ENCODE measurements at places on chromosomes 13 and 19.
A peak's percentile ranks its signal among the peaks of the same experiment; 100 is the strongest.

- DNase-seq: no peak
Observed at GRCh38 chr19:52741951-52742485, 7.2 kb upstream of the ZNF611 start.

DNA sequence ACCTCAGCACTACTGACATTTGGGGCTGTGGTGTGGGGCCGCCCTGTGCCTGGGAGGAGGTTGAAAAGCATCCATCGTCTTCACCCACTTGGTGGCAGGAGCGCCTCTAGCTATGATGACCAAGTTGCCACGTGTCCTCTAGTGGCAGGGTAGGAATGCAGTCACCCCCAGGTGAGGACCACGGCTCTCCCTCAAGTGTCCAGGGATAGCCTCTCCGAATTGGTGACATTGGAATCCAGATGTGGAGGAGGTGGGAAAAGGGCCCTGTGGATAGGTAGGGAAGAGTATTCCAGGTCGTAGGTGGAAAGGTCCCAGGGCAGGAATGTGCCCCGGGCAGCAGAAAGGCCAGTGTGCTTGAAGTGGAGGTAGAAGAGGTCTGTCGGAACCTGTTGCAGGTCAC is 37.6 kb downstream of the ARHGEF18 start:
- DNase-seq: no peak

DNA sequence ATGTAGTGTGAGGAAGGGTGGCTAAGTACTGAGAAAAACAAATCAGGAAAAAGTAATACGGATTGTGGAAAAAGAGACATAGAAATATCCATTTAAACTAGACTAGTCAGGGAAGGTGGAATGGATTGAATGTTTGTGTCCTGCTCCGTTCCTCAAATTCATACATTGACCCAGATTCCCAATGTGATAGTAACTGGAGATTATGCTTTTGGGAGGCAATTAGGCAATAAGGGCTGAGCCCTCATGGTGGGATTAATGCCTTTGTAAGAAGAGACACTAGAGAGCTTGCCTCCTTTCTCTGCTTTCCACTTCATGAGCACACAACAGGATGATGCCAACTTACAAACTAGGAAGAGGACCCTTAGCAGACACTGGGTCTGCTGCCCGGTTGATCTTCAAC is 765.2 kb upstream of the GPC6 start:
- no peak for DNase-seq

GRCh38 chr13:79686441-79686840 is 205.5 kb downstream of the NDFIP2 start:
- no peak for DNase-seq

GRCh38 chr13:40352380-40352778 is 314.1 kb downstream of the FOXO1 start:
- no peak for DNase-seq

GRCh38 chr13:22903301-22903700 is 277.5 kb upstream of the SGCG start:
- DNase-seq: no peak

- peak; percentile 12 for DNase-seq
Observed at GRCh38 chr13:97367016-97367822, 66.8 kb upstream of the RAP2A start.

DNA sequence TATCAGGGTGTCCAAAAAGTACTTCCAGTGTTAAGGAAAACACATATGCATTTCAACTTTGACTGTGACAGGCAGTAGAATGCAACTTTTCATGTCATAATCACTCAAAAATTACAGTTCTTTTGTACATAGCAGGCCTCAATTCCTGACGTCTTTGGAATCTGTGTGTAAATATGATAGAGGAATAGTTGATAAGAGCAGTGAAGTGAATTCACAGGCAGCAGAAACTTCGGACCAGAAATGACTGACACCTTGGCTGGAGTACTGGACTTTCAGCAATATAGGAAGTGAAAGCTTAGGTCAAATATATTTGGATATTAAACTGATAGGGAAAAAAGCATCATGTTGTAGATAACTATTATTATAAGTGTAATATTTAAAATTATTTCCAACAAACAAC is 1741.2 kb upstream of the PCDH20 start:
- DNase-seq: no peak

DNA sequence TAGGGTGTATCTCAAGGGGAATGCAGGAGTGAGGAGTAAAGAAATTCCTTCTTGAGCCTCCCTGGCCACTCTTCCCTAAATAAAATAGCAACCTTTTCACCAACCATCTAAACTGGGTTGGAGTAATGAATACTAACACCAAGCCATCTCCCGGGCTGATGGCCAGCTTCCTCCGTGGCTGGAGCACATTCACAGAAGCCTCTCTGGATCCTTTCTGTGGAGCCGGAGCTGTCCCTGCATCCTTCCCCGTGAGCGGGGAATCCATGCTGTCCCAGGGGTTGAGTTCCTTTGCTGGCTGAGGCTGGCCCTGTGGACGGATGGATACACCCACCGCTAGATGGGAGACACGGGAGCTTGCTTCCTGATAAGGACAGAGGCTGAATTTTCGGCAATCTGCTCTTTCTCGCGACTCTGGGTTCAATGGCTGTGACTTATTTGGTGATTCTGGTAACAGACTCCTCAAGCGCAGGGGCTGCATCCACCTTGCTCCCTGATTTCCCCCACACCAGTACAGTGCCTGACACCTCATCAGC is 370.3 kb downstream of the ZNF536 start:
- DNase-seq: no peak

All from GDM1 (cell line).